Eye (tissue), 1 donor: ENCODE measurements at places on chromosomes 12 and 14.

- DNase-seq, result no peak
Observed at GRCh38 chr12:56317675-56318074, 1.9 kb upstream of the CNPY2 start.

DNA sequence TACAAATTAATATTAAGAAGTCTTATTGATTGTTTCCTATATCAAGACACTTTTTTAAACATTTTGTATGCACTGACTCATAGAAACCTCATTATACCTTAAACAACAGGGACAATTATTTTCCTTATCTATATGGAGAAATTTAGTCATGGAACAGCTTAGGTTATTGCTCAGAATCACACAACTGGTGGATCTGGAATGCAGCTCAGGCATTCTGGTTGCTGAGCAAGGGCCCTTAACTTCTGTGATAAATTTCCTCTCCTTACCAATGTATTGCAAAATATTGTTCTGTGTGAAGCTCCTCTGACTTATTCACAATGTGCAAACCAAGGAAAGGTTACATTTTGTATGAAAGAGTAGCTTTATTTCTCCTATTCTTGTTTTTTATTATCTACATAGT is 817.8 kb downstream of the LRFN5 start:
- DNase-seq, result no peak

GRCh38 chr12:23049180-23049579 is 424.2 kb downstream of the ETNK1 start:
- no peak for DNase-seq

DNA sequence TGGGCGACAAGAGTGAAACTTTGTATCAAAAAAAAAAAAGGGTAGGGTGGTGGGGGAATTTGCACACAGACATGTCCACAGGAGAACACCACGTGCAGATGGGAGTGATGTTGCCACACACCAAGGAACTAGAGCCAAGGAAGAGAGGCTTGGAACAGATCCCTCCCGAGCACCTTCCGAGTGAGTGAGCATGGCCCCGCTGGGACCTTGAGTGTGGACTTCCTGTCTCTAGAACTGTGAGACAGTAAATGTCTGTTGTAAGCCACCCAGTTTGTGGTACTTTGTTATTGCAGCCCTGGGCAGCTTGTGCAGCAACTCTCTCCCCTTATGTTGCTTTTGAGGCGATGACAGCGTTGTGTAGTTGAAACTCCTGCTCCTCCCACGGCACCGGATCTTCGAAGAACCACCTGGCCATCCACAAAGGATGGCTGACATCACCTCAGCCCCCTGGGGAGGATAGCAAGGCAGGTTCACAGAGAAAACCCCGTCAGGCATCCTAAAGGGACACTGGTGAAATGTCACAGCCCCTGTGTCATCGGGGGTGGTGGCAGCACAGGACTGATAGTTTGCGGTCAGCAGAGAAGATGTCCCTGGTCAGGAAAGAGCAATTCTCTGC is 54.7 kb upstream of the PLEKHG3 start:
- no peak for DNase-seq
